ENCODE measurements at places on chromosomes 4 and X.

GRCh38 chr4:24224446-24224845 is 334.6 kb upstream of the PPARGC1A start:
- no peak for DNase-seq

DNA sequence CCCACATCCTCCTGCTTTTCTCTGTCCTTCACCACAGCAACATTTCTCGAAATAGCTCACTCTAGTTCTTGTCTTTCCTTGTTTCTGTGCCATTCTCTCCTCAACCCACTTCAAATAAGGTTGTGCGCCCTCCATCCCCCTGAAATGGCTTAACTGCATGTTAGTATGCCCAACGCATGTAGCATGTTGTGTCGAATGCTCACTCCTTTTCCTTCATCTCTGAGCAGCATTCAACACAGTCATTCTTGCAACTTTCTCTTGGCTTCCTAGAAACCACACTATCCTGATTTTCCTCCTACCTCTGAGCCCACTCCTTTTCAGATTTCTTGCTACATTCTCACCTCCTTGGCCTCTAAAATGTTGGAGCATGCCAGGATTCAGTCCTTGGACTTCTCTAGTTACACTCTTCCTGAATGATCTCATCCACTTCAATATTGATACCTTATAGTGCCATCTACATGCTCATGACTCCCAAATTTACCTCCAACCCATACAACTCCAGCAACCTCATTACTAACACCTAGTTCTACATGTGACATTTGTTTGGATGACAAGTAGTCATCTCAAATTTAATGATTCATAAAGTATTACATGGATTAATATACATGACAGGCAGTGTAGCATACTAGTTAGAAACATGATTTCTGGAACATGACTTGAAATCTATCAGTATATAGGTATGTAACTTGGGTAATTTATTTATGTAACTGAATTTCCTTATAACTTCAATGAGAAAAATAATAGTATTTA is 22.3 kb downstream of the RBMX start:
- DNase-seq = no peak

DNA sequence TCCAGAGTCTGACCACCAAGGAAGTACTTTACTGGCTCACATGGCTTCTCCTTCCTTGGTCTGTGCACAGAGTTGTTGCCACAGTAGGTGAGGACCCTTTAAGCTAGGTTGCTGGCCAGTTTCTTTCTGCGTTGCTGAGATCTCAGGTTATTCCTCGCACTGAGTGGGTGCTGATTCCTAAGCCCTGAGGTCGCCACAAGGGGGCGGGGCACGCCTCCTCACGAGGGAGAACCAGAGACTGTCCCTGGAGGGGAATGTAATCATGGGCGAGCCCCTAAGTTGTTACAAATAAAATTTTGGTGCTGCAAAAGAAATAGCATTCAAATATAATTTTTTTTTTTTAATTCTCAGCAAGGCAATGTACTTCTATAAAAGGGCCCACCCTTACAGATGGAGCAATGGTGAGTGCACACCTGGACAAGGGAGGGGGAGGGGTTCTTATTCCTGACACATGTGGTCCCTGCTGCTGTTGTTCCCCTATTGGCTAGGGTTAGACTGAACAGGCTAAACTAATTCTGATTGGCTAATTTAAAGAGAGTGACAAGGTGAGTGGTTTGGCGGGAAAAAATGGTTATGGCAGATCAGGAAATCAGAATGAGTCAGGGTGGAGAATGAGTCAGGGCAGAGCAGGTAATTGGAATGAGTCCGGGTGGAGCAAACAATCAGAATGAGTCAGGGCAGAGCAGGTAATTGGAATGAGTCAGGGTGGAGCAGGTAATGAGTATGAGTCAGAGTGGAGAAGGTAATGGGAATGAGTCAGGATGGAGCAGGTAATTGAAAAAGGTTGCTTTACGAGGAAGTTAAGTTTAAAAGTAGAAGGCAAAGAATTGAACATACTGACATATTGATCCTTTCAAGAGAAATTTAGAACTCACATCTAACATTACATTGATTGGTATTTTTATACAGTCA is 107.5 kb downstream of the VSIG4 start:
- DNase-seq = peak; percentile 5

- DNase-seq = no peak
Measured at GRCh38 chr4:145061318-145061920, 36.6 kb downstream of the ANAPC10 start.

- DNase-seq = no peak
Measured at GRCh38 chr4:173318648-173319211, 15.4 kb downstream of the HMGB2 start.

DNA sequence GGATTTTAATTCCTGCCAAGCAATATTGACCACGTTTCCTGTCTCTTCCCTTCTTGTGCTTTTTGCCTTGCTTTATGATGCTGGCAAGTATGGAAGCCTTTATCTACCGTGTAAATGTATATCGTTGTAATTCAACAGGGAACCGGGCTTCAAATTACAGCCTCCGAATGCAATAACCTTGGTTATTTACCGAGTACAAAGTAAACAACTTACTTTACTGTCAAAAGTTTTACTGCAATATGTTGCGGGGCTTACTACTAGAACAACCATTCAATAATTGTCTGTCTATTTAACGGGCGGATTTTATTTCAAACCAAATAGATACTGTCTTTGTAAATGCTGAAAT is 73.1 kb downstream of the PALLD start:
- DNase-seq = no peak

DNA sequence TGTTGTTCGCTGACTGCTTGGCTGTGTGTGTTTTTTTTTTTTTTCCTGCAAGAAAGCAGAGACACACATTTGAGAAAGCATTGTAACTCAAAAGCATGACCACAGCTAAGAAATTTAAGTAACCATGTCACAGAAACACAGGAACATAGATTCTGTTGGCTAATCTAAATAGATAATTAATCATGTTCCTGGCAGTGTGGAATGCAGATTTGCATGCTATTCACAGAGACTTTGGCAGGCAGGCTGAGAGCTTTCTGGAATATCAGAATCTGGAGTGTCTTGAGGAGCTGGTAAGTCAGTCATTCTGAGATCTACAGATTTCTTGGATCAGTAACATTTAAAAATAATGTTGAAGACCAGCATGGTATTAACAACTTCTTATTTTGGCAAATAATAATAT is 33.2 kb upstream of the SMS start:
- DNase-seq = no peak

DNA sequence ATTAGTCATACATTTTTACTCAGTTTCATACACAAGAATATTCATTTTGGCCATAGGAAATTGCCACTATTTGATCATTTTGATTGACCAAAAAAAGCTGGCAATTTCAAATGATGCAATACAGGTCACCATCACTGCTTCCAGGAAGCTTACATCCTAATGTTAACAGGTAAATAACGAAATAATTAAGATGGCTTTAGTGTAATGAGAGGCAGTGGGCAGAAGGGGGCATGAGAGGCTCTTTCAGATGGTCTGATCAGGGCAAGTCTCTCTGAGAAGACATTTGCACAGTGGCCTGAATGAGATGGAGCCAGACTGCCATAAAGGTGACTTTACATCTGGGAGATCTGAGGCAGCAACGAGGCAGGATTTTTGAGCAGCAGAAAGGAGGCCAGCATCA is 170.7 kb downstream of the SLIT2 start:
- DNase-seq = peak; percentile 48

GRCh38 chr4:47729131-47729680 is 108.7 kb downstream of the CORIN start:
- no peak for DNase-seq

DNA sequence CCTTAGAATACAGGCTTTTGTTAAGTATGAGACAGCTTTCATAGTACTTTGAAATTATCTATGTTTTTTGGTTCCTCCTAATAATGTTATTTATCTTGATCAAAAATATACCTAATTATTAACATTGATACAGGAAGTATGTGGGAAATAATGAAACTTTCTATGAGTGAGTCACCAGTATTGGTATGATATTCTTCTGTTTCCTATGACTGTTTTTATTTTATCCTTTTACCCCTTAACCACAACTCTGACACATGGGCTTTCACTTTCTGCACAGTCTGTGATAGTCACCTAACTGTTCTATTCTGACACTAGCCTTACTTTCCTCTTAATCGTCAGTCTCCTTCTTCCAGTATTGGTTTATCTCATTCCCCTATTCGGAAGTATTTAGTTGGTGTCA is 4.7 kb downstream of the THAP9 start:
- DNase-seq = no peak

DNA sequence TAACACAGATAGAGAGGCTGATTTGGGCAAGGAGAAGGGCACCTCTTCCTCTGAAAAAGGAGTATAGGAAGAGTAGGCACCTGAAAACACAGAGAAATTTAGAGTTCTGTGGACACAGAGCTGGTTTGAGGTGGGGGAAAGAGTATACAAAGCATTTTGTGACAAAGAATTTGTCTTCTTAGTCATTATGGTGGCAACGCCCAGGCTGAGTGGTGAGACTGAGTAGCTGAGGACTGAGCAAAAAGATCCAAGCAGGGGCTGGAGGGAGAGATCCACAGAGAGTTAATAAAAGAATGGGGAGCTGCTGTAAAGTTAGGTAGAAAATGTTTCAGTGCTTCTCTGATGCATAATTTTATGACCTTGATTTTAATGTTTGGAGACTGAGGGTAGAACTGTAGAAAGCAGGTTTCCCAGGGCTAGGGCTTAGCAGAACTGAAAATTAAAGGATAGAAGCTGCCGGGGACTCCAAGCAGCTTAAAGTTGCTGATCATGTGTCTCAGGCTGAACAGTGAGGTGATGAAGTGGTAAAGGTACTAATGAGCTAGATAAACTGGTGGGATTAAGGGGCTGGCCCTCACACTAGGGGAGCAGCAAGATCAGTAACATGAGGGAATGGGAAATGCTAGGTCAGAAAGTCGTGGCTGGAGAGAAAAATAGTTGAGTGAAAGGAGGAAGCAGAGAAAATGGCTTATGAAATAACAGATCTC is 118.9 kb downstream of the CEP44 start:
- DNase-seq = peak; percentile 32

- DNase-seq = no peak
Measured at GRCh38 chr4:74109870-74110605, 11.0 kb upstream of the CXCL2 start.

DNA sequence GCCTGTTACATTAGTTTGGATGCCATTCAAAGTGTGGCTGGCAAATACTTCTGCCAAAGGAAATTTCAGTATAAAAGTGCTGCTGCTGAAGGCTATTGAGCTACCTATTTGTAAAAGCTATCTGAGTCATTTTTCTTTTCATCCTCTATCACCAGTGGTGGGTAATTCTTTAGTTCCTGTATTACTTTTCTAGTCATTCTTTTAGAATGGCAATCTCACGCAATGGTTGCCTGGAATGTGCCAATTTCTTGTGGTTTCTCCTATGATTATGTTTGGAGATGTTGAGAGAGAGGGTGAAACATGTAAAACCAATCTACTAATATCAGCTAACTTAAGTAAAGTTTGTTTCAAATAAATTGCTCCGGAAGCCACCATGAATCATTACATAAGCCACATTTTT is 685.0 kb downstream of the RAPGEF2 start:
- DNase-seq = no peak

DNA sequence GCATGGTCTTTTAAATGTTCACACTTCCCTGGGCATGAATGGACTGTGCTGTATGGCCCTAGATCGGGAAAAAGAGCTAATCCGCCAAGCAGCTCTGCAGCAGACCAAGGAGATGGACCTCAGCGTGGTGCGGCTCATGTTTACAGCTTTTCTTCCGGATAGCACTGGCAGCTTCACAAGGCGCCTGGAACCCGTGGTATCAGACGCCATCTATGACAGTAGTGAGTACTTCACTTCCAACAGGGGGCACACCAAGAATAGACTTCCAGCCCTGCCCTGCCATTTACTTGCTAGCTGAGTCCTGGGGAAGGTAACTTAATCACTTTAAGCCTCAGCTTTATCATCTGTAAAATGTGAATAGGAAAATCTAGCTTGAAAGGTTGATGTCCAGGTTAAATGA is 77.7 kb downstream of the NFKB1 start:
- DNase-seq = peak; percentile 77

DNA sequence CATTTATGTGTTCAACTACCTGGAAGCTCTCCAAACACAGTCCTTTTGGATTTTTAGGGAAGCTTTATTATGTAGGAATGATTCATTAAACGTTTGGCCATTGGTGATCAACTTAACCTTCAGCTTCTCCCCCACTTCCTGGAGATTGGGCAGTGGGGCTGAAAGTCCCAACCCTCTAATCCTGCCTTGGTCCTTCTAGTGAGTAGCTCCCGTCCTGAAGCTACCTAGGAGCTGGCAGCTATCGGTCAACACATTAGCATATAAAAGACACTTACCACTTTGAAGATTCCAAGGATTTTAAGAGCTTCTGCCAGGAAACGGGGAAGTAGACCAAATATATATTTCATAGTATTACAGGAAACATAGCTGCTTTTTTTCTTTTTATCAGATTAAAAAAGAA is 69.7 kb downstream of the MCUB start:
- no peak for DNase-seq

DNA sequence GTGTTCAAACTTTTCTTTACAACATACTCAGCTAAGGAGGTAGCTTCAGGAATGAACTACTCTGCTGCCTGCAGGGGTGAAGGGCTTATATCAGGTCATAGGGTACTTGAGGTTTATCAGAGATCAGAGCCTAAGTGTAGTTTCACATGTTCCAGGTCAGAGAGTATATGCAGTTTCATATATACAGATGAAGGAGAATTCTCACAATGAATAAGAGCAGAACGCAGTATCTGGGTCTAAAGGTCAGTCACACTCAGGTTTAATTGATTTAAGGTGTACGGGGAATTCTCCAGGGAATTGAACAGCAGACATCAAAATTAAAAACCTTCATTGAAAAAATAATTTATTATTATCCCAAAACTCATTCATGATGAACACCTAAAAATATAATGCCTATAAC is 700.6 kb downstream of the TECRL start:
- DNase-seq = no peak

- no peak for DNase-seq
Measured at GRCh38 chrX:9482408-9482807, 17.6 kb downstream of the TBL1X start.

DNA sequence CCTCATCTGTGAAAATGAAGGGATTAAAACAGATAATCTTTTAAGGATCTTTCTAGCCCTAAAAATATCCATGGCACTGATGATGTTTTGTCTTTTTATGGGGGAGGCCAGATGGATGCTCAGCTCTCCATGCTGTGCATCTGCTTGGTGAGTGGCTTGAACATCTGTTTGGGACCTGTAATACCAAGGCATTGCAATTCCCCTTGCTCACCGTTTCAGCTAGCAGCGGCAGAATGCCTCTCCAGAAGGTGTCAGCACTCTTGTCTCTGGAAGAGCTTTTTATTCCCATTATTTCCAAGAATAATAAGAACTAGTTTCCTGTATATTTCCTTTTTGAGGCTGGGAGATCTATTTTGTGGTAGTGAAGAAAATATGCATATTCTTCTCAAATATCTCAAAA is 151.9 kb upstream of the ANK2 start:
- peak; percentile 17 for DNase-seq

GRCh38 chr4:53906606-53907190 is 157.7 kb downstream of the CHIC2 start:
- no peak for DNase-seq

- no peak for DNase-seq
Measured at GRCh38 chr4:13413729-13414437, 70.3 kb downstream of the RAB28 start.

GRCh38 chr4:59518005-59518823 is 1681.9 kb upstream of the ADGRL3 start:
- DNase-seq = no peak

Data from ELF-1 (cell line).